CD4-positive, alpha-beta T cell treated with Interleukin-21 for 1 hour (primary cell): ENCODE measurements at places on chromosomes 7 and 10.
A peak's percentile ranks its signal among the peaks of the same experiment; 100 is the strongest.

GRCh38 chr10:10850214-10850613 is 167.5 kb upstream of the CELF2 start:
- no peak for DNase-seq

- DNase-seq, result no peak
These were observed 219.8 kb downstream of the MAD1L1 start for GRCh38 chr7:2012981-2013380.

- DNase-seq, result no peak
These were observed 25.4 kb downstream of the CYP2C9 start for GRCh38 chr10:94963901-94964300.

DNA sequence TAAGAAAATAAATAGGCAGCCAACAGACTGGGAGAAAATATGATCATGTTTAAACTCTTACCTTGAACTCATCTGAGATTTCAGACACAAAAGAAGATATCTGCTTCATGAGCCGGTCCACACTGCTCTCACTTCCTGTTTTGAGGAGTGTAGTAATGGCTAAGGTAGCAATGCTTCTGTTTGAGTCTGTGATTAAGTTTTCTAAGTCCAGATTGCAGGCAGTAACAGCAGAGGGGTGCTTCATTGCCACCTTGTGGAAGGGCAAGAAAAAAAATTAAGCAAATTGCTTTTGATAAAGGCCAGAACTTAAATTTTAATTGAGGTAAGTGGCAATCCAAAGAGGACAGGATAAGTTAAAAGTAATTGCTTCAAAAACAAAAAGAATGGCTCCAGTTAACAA is 69.1 kb downstream of the MEST start:
- peak; percentile 17 for DNase-seq

- no peak for DNase-seq
These were observed 17.1 kb downstream of the MBL2 start for GRCh38 chr10:52755297-52756062.

DNA sequence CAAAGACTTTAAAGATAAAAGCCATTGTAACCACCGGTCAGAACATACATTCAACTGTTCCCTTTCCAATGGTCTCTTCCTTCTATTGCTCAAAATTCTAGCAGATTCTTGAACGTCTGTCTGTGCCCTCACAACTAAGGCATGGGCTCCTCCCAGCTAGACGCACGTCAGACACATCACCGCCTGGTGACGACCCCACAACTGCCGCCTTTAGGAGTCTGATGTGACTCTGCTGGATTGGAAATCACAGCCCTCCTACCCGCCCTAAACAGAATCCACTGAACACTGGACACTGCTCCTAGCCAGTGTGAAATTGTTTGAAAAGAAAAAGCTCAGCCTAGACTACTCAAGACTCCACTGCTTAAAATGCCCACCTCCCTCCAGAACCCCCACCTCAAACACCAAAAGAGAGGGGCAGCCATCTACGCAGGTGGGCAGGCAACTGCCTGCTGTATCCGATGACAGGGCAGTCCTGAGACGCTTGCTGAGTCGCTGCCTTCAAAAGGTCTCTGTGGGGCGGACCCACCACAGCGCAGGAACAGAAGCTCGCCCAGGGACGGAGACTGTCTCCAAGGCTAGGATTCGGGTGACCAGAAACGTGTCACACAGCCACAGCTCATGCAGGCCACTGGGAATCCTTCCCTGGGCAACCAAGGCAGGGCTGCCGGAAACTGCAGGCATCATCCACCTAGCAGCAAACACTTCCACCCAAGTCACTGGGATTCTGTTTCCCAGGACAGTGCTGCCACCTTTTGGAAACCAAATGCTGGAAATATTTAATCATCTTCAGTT is 34.7 kb downstream of the GSDME start:
- no peak for DNase-seq
